ENCODE measurements at places on chromosomes 13 and 19.

DNA sequence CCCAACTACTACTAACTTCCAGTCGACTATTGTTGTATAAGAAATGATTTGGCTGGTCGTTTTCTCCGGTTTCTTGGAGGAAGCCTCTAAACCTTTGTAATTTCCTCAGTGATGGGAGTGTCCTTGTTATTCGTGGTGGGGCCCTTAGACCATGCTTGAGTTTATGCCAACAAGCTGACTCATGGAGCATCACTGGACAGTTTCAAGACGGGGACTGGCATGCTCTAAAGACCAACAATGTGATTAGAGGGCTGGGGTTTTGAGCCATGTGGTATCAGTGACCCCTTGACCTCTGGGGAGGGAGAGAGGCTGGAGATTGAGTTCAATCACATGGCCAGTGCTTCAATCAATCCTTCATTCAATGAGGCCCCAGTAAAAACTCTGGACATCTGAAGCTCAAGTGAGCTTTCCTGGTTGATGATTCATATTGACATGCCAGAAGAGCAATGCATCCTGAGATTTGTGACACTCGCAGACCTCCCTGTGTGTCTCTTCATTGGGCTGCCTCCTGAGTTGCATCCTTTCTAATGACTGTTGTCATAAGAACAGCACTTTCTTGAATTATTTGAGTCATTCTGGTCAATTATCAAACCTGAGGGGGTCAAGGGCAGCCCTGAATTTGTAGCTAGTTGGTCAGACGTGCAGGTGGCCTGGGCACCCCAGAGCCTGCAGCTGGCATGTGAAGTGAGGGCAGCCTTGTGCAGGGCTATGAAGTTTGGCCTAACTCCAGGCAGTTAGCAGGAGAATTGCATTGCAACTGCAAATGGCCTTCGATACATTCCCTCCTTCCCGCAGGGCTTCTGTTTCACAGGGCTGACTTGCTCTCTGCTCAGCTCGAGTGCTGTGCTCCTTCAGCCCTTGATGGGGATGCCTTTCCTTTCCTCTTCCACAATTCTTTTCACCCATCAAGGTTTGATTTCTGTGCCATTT, 246.5 kb downstream of the FGF9 start:
- DNase-seq = no peak

DNA sequence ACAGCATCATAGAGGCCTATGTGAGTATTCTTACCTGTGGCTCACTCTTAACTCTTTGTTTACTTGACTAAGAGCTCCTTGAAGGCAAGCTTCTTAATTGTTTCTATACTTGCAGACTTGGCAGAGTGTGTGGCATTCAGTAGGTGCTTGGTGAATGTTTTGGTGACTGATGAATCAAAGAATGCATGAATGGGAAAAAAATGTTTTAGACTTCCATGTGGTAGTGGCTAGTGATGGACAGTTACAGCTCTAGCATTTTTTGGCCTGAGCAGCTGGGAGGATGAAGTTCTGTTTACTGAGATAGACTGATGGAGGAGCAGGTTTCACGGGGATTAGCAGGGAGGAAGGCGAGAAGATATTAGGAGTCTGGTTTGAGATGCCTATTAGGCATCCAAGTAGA, 13.6 kb downstream of the HAS1 start:
- peak; percentile 63 for DNase-seq

DNA sequence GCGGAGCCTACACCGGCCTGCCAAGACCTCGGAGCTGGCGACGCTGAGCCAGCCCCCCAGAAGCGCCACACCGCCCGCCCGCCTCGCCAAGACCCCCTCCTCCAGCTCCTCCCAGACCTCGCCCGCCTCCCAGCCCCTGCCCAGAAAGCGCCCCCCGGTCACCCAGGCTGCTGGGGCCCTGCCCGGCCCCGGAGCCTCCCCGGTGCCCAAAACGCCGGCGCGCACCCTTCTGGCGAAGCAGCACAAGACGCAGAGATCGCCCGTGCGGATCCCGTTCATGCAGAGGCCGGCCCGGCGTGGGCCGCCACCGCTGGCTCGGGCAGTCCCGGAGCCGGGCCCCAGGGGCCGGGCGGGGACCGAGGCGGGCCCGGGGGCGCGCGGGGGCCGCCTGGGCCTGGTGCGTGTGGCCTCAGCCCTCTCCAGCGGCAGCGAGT, 10.2 kb downstream of the C19orf25 start:
- DNase-seq = peak; percentile 61

DNA sequence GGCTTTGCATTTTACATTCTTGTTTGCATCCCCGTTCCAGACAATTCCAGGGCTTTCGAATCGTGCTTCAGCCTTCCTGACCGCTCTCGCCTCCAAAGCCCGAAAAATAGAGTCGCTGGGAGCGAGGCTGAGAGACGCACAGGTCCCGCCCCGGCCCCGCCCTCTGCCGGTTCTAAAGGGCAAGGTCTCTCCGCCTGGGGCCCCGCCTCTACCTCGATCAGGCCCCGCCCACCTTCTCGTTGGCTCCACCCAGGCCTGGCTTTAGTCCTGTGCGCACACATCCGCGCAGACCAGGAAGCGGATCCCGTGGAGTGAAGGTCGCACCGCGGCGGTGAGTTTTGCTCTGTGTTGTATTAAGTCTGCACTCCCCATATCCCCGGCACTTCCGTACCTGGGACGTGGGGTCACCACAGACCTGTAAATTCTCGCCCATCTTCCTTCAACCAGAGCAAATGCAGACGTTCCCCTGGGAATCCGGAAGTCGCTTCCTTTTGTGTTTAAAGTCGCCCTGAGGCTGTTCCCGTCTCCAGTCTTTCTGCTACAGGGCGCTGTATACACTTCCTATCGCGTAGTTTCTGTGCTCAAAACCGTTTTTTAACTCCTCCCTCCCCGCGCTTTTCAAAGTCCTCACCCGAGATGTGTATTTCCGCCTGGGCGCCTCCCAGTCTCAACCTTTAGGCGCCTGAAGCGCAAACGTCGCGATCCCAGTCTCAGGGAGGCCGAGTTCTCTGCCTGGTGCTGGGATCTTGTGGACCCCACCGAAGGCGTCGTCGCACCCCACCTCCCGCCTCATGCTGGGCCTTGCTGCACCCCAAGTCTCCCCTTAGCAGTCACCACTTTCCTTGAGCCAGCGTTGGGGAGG, at the start of gene ZNF701:
Gene ZNF701 (plus strand): TSS at position 288 of the 862 bp plus-strand sequence. CDS start 3,861 bp downstream, outside the sequence.
- DNase-seq = peak; percentile 94

Measured in cardiac fibroblast (primary cell).